ENCODE measurements at places on chromosomes 1 and 21.

DNA sequence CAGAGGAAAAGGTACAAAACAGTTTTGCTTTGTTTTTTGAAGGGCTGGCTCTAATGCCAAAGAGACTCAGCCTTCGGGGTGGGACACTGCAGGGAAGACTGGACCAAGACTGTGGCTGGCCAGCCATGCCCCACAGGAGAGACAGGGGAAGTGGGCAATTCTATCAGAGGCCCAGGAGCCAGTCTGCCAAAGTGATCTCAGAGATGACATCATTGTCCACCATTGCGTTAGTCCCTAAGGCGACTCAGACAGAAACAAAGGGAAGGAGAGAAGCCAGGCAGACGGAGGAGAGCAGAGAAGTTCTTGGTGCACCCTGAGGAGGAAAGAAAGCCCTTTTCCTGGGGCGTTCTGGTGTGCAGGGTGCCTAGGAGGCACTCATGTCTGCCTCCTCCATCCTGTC lies 26.4 kb downstream of the OPTC start:
- DNase-seq, result no peak

- no peak for DNase-seq
Observed at GRCh38 chr1:81312272-81312754, 488.4 kb upstream of the ADGRL2 start.

GRCh38 chr1:181255270-181255929 lies 166.9 kb downstream of the IER5 start:
- peak; percentile 99 for DNase-seq

GRCh38 chr21:29233256-29233546 lies 65.5 kb upstream of the BACH1 start:
- DNase-seq, result no peak

DNA sequence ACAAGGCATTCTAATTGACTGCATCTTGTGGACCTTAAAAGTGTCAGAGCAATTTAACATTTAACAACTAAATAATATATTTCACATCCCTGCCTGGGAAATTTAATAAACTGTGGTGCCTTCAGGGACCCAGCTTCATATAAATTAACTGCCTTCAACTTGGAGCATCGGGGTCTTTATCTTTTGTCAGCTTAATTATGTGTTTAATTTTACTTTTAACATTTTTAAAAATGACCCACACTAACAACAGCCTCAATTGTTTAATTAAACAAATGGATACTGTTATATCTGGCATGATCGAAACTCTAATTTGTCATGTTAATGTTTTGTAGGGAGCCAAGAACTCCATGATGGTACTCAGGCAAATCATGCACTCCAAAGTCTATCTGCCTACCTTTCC lies 389.3 kb upstream of the BEND5 start:
- DNase-seq, result no peak

- DNase-seq, result no peak
Observed at GRCh38 chr1:218401998-218402785, 57.1 kb downstream of the TGFB2 start.

- no peak for DNase-seq
Observed at GRCh38 chr1:40308036-40308727, 8.9 kb downstream of the COL9A2 start.

DNA sequence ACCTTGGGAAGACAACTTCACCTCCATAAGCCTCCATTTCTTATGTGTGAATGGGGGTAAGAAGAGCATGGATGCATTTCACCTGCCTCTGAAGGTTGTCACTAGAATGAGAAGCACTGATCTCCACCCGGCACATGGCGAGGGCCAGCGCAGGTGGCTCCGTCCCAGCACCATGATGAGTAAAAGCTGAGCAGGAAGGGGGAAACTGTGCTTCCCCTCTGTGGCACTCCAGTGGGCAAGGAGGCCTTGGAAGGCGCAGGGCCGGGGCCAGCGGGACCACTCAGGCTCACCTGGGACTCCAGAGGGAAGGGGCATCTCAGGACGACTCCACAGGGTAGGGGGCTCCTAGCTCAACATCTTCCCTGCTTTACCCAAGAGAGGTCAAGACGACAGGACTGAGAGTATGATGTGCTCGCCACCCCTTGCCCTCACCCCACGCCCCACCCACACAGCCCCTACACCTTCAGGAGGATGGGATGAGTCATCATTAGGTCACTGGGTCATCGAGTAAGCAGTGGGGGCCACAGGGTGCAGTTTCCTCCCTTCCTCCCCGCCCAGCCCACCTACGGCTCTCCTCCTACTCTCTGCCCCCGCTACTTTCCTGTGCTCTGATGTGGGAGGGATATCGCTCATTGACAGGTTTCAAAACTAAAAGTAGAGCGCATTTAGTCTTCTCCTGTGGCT lies 112.1 kb downstream of the HIVEP3 start:
- DNase-seq, result no peak
